ENCODE measurements at places on chromosomes 1 and 21.

GRCh38 chr1:23524716-23525401 lies 6.2 kb downstream of the E2F2 start:
- DNase-seq = peak; percentile 26

DNA sequence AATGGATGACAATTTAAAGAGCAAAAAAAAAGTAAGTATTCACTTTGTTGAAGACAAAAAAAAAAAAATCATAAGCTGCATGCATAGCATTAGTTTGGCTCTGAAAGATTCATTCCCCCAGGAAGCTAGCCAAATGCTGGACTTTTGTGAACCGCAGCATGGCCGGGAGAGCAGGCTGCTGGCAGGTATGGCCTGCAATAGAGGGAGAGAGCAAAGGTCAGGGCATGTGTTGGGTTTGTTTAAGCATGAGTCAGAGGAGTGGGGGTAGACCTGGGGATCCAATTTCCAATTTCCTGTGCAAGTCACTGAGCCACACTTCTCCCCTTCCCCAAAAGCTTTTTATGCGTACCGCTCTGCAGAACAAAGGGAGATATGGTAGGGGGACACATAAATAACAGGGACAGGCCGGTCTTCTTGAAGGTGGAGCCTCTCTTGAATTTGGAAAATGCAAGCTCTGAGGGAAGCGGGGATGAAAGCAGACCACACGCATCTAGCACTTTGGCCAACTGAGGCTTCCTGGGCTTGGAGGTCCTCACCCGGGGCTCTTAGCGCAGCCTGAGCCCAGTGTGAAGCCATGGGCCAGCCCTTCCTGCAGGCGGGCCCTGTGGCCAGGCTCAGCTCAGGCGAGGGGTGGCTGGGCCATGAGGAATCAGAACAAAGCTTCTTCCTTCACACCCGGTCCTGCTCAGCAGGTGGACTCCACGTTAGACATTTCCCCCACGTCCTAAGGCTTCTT lies 171.1 kb downstream of the TOMM20 start:
- DNase-seq = peak; percentile 70

- no peak for DNase-seq
These were observed 121.7 kb downstream of the ATF6 start for GRCh38 chr1:161887730-161888287.

DNA sequence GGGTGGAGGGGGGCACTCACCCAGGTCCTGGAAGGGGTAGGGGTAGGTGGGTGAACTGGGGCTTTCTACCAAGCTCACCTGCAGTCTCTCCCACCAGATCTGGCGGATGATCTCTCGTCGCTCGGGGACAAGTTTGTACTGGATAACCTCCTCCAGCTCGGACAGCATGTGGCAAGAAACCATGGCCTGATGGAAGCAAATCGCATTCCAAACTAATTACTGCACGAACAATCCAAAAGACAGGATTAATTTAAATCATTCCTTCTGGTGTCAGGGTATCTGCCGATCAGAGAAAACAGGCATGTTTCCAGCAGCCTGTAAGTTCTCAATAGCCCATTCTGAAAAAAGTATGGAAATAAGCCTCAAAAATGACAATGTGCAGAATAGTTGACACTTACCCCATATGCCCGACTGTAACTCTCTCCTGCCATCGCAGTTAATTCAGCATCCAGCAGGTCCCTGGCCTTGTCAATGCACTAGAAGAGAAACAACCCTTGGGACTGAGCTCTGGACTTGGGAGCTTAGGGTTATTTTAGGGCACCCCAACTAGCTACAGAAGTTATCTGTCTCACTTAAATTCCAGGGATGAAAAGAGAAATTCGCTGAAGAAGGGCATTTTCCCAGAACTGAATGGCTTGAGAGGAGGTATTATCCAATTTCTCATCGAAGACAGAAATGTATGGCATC lies 44.4 kb upstream of the ANGPTL7 start:
- no peak for DNase-seq

GRCh38 chr21:32336711-32337110 lies 38.1 kb downstream of the MRAP start:
- DNase-seq = no peak

- DNase-seq = peak; percentile 61
These were observed 41.5 kb upstream of the HAO2 start for GRCh38 chr1:119327094-119327449.
